NCI-H1092 (cell line): ENCODE measurements at places on chromosomes 12 and 14.

- DNase-seq, result no peak
Observed at GRCh38 chr12:96146747-96147146, 47.4 kb upstream of the ELK3 start.

GRCh38 chr12:2856051-2856450, 788 bp downstream of the TEX52 start:
- DNase-seq, result no peak

DNA sequence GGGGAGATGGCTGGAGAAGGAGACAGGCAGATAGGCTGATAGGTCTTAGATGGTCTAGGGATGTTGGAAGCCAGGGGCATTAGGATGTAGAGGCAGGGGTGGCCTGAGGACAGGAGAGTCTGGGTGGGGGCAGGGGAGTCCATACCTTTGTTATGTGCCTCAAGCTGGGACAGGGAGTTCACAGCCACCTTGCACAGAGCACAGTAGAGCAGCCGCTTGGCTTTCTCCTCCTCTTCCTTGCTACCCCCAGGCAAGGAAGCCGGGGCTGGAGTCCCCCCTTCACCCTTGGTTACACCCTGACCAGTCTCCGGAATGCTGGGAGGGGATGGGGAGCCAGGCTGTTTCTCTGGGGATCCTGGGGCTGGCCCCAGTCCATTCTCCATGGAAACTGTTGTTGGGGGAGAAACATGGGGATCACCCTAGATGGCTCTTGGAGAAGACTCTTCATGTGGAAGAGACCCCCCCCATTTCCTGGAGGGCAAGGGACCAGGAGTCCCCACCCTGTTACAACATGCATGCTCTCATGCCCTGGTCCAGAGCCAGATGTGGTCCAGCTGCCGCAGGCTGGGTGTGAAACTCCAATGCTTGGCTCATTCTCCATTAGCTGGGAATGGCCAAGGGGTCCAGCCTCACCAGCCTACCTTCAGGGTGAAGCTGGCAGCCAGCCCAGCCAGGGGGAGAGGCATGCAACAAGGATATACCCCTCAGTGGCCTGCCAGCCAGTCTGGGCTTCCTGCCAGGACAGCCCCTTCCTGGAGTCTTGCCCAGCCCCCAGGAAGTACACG, 7.2 kb upstream of the GPR84 start:
- peak; percentile 98 for DNase-seq

GRCh38 chr12:43282106-43282505, 269.9 kb downstream of the ADAMTS20 start:
- DNase-seq, result no peak

- no peak for DNase-seq
Observed at GRCh38 chr14:98136012-98136789, 1135.8 kb downstream of the BCL11B start.

- DNase-seq, result no peak
Observed at GRCh38 chr14:23566112-23566777, 1.3 kb downstream of the AP1G2 start.

GRCh38 chr12:101981868-101982267, 79.9 kb downstream of the WASHC3 start:
- DNase-seq, result no peak

- no peak for DNase-seq
Observed at GRCh38 chr12:59578254-59578653, 17.6 kb upstream of the SLC16A7 start.

GRCh38 chr14:57066887-57067513, 201.7 kb downstream of the EXOC5 start:
- DNase-seq, result peak; percentile 12

DNA sequence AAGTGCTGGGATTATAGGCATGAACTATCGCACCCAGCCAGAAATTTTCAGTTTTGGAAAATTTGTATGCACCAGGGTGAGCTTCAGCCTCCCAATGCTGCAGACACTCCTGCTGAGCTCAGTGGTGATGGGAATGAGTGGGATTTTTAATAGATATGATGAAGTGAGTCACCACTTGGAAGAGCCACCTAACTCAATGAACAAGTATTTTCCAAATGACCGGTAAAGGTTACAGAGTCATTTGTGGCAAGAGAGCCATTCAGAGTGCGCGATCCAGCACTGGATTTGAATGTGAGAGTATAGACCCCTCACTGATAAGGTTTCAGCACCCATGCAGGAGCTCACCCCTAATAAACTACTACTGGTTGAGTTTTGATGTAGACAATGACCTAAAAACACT, 100.7 kb downstream of the PPP2R5C start:
- no peak for DNase-seq

GRCh38 chr14:58060898-58061297, 91.1 kb downstream of the ARMH4 start:
- no peak for DNase-seq

DNA sequence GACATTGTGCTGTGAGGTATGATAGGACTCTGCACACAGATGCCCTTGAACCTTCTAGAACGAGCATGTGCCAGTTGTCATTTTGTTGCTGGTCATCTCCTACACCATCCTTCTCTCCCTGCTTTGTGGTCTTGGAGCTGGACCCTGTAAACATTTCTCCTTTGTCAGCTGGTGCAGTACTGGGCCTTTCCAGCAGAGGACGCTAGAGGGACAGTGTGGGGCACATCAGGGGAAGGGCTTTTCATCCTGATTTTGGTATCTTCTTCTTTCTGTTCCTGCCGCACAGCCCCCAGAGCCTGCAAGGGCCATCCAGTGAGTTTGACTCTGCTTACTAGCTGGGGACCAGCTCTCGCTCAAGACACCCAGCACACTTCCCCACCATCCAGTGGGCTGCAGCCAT, 484.6 kb downstream of the AACS start:
- no peak for DNase-seq

DNA sequence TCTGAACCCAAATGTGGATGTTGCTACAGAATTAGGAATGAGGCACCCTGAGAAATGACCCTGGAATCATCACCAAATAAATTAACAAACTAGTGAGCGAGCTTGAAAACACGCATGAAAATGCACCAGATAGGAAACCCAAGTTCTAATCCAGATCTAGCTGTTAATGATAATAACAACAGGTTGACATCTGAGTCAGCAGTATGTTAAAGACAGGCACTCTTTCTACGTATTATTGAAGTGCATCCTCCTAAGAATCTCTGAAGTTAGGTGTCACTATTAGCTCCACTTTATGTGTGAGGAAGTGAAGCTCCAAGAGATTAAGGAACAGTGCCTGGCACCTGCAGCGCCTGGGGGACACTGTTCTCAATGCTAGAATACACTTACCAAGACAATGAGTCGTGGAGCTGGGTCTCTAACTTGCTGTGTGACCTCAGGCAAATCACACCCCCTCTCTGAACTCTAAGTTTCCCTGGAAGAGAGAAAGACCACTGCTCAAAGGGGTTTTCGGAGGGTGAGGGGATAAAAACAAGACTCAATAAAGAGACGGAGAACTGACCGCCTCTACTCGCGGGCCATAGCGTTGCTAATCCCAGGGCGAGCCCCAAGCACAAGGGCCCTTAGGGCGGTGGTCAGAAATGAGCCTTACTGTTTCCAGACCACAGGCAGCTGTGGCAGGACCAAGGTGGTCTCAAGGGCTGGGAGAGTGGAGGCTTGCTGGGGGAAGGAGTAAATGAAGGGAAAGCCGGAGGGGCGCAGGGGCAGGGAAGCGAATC, 2.1 kb downstream of the SLC6A12 start:
- no peak for DNase-seq

- no peak for DNase-seq
Observed at GRCh38 chr14:95444132-95445129, 72.0 kb downstream of the SYNE3 start.

DNA sequence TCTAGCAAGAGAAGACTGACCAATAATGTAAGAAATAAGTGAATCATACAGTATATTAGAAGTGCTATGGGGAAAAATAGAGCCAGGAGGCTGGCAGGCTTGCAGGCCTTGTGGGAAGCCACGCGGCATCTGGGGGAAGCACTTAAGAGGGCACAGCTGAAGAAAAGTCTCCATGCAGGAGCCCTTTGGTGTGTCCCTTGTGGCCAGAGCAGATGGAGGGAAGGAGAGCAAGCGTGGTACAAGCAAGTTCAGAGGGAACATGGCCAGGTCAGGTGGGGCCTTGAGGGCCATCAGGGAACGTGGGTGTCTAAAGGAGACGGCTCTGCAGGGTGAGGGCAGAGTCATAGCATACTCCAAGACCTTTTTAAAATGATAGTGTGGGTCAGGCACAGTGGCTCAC, 51.7 kb downstream of the LRRC74A start:
- no peak for DNase-seq

DNA sequence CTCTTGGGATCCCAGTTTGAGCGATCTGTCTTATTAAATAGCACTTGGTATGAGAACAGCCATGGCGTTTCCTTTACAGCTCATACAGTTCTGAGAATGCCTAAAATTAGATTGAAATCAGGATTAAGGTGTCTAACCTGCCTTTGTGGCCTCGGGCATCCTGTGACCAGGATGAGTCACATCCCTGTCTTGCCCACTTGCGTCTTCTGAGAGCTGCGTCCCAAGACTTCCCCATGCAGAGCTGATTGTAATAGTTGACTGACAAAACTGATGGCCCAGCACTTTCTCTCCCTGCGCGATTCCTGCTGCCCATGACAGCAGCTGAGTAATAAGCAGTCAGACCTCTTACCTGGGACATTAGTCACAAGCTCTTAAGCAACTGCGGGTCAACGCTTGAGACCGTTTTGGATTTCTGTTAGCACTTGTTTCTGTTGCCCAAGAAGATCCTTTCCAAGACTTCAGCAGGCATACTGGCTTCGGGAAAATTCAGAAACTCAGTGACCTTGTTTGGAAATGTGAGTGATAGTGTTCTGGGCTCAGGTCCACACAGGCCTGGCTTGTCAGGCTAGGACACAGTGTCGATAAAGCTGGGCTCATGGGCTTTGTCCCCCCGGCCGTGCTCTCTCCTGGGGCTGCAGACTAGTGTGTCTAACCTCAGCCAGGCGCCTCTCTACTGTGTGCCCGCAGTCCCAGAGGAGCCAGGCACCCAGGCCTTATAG, 169.9 kb upstream of the HIF1A start:
- DNase-seq, result no peak

DNA sequence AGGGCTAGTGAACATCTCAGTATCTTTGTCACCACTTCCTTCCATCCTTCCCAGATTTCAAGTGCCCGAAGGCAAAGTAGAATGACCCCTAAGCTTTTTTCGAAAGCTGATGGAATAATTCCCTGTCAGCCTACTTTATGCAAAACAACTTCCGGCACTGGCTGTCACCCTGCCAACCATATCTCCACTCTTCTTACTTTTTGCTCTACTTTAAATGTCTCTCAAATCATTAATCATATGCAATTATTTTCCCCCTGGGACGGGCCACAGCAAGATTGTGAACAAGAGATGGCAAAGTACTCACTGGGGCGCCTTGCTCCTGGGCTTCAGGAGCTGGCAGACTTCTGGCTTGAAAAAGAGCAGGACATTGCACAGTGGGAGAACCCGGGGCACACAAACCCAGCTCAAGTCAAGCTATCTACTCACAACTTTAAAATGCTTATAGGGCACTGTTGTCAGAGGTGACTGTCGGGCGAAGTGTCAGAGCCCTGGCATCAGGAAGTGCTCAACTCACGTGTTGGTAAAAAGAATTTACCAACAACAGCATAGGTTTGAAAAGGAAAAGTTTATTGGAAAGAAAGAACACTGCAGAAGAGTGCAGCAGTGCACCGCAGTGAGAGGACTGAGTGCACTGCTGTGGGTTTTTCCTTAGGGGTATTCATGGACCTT, 373.5 kb downstream of the PAWR start:
- DNase-seq, result no peak

GRCh38 chr14:63243646-63244045, 39.4 kb downstream of the RHOJ start:
- DNase-seq, result no peak

GRCh38 chr14:57464008-57464730, 29.5 kb downstream of the CCDC198 start:
- no peak for DNase-seq

GRCh38 chr12:27355979-27356378, 23.3 kb downstream of the BMAL2 start:
- no peak for DNase-seq

- no peak for DNase-seq
Observed at GRCh38 chr14:89399594-89400068, 17.4 kb downstream of the FOXN3 start.

- DNase-seq, result no peak
Observed at GRCh38 chr14:77529963-77530362, 31.3 kb upstream of the ISM2 start.

GRCh38 chr12:104703372-104703771, 246.6 kb downstream of the CHST11 start:
- DNase-seq, result no peak

- DNase-seq, result no peak
Observed at GRCh38 chr12:111304642-111305071, 64.2 kb downstream of the PHETA1 start.

- no peak for DNase-seq
Observed at GRCh38 chr14:68795597-68796417, 2.9 kb upstream of the ZFP36L1 start.

DNA sequence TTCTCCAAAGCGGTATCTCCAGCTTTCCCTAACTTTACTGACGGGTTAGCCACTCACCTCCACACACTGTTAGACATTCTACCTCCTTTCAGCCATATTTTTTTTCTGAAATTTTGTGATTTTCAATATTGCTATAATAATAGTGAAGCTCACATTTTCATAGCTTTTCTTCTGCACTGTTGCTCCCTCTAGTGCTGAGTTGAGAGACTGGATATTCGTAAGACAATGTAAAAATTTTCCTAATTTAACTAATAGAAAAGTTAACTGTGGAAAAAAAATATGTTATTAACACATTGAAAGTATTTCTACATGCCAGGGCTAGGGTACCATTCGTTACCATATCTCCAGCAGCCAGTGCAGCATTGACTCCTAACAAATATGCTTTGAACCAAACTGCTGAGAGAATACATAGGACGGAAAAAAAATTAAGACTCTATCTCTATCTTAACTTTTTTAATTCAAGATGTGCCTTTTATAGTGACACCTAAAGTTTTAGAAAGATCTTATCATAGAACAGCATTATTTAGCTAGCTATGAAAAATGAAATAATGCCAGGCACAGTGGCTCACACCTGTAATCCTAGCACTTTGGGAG, 48.7 kb upstream of the ABCC9 start:
- no peak for DNase-seq

- no peak for DNase-seq
Observed at GRCh38 chr14:79661752-79662151, 549.6 kb downstream of the DIO2 start.

DNA sequence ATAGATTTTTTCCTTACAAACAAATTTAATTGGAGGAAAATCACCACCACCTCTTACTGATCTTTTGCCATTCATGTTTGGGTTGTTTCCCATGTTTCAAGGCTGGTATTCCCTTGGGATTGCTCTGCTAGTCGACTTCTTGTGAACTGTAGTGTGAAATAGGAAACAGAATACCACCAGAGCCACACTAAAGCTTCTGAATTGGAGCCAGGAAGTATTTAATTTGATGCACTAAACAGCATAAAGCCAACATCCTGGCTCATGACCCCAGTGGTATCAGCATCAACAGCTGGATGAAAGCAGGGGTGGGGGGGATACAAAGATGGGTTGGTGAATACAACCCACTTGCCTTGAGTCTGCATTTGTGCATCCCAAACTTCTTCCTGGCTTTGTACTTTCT, 127.5 kb downstream of the TBC1D30 start:
- no peak for DNase-seq

GRCh38 chr14:95413289-95414215, 93.8 kb upstream of the CLMN start:
- no peak for DNase-seq

GRCh38 chr14:93540235-93540634, 109.5 kb downstream of the UNC79 start:
- no peak for DNase-seq

GRCh38 chr12:3554371-3555115, 63.5 kb downstream of the PRMT8 start:
- DNase-seq, result no peak

GRCh38 chr12:46449856-46450255, 77.3 kb upstream of the SLC38A2 start:
- no peak for DNase-seq

- no peak for DNase-seq
Observed at GRCh38 chr14:51298895-51299294, 58.8 kb downstream of the TMX1 start.
